ENCODE measurements at places on chromosomes 12 and 14. TPM values are rescaled to one million over a fixed set of nuclear protein-coding genes. Genes with fewer than 3 reads are reported as not detected.

GRCh38 chr12:46374310-46374709 lies 1.7 kb upstream of the SLC38A2 start:
- DNase-seq = no peak

- DNase-seq = no peak
These were observed 14.6 kb downstream of the RAPGEF3 start for GRCh38 chr12:47744005-47744651.

The TDRD9 gene
- 72.8 TPM for polyA plus RNA-seq

DNA sequence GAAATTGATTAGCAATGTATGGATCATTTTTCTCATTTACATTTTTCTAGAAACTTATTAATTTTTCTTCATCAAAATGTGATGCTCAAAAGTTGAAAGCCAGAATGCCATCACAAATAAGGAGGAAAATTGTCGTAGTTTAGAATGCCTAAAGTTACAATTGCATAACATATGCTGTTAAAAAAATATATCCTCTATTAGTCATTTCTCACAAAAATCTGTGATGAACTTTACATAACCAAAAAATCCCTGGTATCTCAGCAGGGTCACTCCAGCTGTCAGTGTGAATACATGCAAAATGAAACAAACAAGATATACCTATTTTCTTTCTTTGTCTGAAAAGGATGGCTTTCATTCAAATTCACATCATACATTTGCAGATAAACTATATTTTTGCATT lies 358.9 kb downstream of the PAWR start:
- no peak for DNase-seq

DNA sequence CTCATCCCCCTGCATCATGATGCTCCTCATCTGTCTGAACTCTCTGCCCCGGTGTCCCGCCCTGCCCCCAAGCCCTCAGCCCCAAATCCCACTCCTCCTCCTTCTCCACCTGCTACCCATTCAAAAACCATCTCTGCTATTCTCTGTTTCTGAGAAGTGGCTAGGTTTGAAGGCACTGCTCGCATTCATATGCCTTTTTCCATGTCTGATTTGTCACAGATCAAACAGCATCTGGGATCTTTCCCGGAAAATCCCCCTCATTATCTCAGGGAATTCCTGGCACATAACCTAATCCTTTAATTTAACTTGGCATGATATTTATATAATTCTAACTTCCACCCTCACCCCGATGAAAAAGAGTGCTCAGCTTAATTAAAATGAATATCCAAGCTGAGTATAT lies 3.3 kb upstream of the ADAM20 start:
- no peak for DNase-seq

DNA sequence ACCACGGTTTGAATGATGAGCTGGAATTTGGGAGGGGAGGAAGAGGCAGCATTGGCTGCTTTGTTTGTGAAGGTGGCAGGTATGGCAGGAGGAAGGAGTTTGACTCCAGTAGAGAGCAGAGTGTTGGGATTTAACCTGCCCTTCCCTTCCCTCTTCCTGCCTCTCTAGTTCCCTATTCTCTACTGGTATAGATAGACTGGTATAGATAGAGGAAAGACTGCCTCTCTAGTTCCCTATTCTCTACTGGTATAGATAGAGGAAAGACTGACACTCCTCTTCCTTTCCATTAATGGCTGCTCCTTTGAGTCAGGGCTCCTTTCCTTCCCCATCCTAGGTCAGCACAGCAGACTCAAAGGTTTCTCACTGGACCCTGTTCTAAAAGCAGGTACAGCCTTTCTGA lies 8.4 kb upstream of the SYCP3 start:
- DNase-seq = no peak

DNA sequence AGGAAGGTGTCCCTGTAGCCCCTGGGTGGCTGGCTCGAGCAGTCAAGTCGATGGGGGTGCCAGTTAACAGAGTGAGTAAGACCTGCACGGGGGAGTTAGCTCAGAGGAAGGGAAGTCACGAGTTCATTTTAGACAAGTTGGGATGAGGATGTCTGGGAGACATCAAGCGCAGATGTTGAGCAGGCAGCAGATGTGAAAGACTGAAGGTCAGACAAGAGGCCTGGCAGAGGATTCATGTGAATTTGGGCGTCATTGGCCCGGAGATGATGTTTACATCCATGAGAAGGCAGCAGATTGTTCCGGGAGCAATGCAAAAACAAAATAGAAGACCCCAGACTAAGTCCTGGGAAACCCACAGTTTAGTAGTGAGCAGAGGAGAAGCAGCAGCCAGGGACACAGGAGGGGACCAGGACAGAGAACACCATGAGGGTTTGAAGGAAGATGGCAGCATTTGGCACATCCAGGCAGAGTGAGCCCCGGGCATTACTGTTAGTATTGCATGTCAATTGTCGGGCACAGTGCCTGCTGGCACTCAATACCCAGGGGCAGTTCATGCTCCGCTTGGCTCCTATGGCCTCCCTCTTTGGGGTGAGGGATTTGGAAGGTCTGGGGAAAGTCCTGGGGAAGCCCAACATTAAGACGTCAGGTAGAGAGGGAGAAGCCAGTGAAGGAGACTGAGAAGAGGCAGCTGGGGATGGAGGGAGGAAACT lies 15.1 kb downstream of the LTBP2 start:
- DNase-seq = no peak

The RFX4 gene
- 217 TPM for polyA plus RNA-seq

DNA sequence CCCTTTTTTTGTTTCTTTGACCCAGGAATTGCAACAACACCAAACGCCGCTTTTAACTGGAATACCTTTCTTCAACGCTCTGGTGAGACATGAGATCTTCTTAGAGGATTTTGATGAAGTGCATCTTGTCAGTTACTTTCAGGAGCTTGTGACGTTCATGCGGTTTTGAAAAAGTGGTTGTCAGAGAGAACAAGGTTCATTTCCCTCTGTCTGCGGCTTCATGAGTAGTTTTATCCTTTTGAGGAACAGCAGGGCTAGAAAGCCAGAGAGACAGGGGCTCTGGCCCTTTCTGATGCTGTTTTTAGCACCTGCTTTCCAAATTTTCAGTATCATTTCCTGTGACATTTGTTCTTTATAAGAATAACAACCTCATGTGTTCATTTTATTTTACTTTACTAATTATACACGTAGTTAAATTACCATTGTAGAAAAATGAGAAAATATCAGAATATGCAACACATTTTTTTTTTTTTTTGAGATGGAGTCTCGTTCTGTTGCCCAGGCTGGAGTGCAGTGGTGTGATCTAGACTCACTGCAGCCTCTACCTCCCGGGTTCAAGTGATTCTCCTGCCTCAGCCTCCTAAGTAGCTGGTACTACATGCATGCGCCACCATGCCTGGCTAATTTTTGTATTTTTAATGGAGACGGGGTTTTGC lies 61.8 kb downstream of the GLT1D1 start:
- no peak for DNase-seq

DNA sequence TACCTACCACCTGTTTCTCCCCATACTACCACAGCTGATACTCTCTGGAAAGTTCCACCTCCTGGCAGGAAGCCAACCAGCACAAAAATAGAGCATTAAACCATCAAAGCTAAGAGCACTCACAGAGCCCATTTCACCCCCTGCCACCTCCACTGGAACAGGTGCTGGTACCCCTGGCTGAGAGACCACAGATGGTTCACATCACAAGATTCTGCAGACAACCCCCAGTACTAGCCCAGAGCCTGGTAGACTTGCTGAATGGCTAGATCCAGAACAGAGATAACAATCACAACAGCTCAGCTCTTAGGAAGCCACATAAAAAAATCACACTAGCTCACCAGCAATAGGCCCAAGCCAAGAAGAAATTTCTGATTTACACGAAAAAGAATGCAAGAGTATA lies 855.2 kb downstream of the FSCB start:
- no peak for DNase-seq

GRCh38 chr12:46550266-46550879 lies 177.8 kb upstream of the SLC38A2 start:
- no peak for DNase-seq

DNA sequence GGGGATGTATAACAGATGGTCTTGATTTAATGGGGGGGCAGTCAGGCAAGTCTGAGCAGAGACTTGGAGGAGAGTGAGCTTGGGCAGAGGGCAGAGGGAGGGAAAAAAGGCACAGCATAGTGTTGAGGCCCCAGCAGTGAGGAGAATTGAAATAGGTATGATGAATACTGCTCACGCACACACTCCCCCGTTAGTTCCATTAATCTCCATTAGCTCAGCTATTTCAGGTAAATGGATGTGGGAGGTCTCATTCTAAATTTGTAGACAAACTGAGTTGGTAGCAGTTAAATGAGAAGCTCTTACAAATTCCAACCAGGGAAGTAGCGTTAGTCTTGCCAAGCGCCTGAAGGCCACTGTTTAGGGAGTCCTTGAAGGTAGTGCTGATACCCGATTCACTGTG lies 66.7 kb upstream of the STON2 start:
- DNase-seq = no peak

All from testis (tissue), 5 donors.